Activated CD4-positive, alpha-beta T cell treated with anti-CD3 and anti-CD28 coated beads for 24 hours (primary cell): ENCODE measurements at places on chromosomes 6 and 20.

GRCh38 chr6:136338486-136338885 lies 48.8 kb upstream of the BCLAF1 start:
- no peak for DNase-seq

DNA sequence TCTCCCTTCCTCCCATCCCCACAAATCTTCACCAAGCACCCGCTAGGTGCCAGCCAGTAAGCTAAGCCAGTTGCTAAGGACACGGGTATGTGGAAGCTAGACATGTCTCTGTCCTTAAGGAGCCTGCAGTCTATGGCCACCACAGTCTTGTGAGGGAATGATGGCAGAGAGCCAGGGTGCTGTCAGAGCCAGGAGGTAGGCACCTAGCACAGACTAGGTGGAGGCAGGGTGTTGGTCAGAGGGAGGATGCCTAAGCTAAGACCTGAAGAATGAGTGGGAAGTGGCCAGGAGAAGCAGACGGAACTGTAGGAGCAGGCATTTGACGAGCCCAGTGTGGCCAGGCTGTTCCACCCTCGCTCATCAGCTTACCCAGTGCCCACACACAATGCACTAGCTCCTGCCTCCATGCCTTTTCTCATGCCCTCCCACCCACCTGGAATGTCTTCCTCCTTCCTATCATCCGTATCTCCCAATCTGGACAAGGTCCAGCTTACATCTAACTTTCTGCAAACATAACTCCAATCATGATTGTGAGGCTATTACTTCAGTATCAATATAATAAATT lies 125.6 kb downstream of the FOXC1 start:
- DNase-seq, result no peak

DNA sequence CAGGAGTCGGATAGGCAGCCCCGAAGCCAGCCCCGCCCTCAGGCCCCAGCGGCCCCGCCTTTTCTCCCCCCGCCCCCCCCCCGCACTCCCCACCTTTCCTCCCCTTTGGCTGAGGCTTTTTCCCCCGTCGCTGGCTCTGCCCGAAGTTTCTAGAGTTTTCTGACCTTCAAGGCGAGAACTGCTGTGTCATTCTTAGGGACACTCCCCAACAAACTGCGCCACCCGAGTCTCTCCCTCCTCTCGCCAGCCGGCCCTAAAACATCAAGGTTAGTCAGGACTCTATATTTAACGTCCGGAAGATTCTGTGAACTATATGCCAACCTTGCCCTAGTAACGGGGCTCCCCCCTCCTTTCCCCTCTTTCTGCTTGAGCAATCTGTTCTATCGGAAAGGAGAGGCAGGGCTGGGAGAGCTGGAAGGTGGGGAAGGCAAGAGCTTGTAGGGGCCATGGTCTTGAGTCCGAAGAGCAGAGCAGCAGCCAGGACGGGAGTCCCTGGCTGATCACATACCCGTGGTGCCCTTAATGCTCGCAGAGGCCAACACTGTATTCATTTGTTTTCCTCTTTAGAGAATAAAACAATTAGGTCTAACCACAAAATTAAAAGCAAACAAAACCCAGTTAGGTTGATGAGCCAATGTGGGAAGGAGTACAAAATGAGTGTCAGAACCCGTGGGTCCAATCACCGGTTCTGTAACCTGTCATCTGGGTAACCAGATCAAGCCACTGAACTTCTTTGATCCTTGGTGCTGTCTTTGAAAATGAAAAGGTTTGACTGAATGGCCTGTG lies 5.3 kb upstream of the HSPA1B start:
- DNase-seq, result no peak

DNA sequence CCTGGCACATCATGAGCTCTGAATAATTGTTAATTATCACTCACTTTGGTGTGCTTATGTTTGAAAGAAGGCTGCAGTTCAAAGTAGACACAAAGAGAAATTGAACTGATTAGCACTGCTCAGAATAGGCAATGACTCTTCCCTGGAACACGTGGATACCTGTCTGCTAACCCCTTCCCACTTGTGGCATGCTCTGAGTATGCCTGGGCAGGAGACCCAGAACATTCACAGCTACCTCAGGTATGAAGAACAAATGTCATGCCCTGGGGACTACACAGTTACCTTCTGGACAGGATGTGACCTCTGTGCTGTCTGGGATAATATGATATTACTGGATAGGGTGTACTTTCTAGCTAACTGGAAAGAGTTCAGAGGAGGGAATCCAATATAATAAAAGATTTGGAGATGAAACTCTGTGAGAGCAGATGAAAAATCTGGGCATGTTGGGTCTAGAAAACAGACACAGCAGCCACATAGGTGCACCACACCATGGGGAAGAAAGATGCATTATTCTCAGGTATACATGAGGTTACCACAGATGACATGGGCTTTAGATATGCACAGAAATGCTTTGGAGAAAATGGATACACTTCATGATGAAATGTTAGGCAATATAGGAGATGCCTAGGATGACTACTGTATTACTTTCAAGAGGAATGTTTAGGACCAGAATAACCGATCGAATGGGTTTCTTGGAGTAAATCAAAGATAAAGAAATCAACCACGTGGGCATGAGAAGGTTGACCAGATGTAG lies 324.2 kb upstream of the PREP start:
- DNase-seq, result no peak

GRCh38 chr20:5870568-5870981 lies 79.8 kb downstream of the TRMT6 start:
- DNase-seq, result no peak

- DNase-seq, result no peak
Measured at GRCh38 chr6:33634946-33635345, 13.8 kb downstream of the ITPR3 start.

DNA sequence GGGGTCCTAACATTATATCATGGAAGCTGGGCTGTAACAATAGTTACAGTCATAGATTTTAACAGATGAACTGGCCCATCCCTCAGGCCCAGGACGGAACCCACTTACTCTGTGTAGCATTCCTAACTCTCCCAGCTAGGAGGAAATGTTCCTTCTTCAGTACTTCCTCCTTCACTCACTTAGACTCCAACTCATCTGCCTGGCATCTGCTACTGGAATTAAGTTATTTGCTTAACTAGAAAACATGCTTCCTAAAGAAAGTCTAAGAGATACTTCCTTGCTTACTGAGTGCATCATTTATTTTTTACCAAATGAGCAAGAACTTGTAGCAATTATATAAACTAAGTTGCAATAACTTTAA lies 20.5 kb downstream of the GCLC start:
- no peak for DNase-seq

DNA sequence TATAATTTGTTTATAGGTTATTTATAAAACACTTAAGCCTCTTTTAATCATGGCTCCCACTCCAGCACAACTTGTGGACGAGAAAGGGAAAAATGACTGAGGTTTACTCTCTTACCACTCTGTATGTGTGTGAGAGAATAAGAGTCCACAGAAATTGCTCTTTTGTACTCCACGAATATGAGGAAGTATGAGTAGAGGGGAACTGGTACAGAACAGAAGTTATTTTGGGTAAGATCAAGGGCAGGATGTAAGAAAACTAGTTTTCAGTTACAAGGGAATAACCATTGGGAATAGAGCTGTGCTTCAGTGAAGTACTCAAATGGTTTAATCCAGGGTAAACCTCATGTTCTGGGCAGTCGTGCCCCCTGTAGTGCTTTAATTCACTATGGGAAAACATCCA lies 72.6 kb downstream of the REV3L start:
- no peak for DNase-seq

DNA sequence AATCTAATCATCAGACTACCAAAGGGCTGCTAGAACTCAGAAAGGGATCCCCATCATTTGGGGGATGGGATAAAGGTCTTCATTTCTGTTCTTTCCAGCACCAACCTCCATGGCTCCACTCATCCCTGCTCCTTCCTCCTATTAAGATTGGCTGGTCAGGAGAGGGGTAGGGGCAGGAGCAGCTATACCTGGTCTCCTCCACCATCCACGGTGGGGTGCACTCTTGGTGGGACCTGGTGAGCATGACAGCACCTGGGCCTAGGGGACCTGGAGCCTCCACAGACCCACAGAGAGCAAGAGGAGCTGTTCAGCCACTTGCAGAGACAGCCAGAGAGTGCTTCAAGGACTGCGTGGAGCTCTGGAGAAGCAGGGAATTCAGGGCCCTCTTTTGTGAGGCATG lies 6.1 kb upstream of the ULBP2 start:
- no peak for DNase-seq

GRCh38 chr20:1291191-1291741 lies 25.2 kb downstream of the SNPH start:
- no peak for DNase-seq

DNA sequence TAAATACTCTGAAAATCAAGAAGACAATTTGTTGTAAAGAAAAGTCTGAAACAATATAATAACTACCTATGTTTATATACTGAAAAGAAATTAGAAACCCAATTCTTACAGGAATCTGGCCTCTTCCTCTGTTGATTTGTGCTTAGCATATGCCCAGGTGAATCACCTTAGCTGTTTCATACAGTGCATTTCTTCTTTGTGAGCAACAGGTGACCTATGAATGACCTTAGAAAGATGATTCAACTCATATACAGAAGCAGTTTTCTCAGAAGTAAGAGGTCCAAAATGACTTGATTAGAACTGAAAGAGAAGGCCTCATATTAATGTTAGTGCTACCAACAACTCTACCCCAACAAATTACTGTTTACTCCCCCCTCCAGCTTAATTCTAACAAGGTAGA lies 419.5 kb upstream of the ID4 start:
- no peak for DNase-seq

- DNase-seq, result peak; percentile 38
Measured at GRCh38 chr6:137641474-137642077, 147.4 kb upstream of the OLIG3 start.

GRCh38 chr6:11198663-11199603 lies 33.5 kb downstream of the NEDD9 start:
- peak; percentile 4 for DNase-seq

GRCh38 chr20:40339661-40340449 lies 349.2 kb downstream of the MAFB start:
- DNase-seq, result no peak

DNA sequence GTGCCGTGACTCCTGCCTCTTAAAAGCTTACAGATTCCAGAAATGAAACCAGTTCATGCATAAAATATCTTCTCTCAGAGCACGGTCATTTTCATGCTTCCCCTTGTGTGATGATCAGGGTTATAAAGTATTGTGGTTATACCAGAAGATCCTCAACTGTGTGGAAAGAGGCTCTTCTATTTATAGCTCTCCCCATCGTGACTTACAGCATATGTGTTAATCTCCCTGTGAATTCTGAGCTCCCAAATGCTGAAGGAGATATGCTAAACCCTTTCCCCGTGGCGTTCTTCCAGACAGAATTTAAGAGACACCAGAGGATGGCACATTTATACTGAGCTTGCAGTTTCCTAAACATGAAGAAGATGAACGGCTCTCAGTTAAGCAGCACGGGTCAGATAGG lies 158.8 kb downstream of the CDH26 start:
- DNase-seq, result no peak

- DNase-seq, result no peak
Measured at GRCh38 chr6:116008470-116009243, 52.0 kb downstream of the FRK start.

- DNase-seq, result no peak
Measured at GRCh38 chr20:2967841-2968240, 75.6 kb upstream of the GNRH2 start.

DNA sequence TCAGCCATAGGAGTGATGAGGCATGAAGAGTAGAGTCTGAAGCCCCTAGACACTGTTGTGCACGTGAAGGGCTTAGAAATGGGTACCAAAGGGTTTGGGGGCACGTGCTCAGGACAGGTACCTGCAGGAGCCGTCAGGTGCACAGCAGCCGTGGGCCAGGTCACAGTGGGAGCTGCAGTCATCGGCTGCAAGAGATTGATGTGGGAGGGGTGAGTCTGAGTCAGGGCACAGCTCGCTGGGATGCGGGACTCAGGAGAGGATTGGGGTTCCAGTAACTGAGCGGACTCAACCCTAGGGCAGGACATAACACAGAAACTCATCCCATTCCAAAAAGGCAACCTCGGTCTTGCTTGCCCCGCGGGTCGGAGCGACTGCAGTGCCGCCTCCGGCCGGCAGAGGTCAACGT lies 1.1 kb downstream of the DLK2 start:
- DNase-seq, result peak; percentile 70

GRCh38 chr6:49121970-49122369 lies 341.1 kb downstream of the MMUT start:
- DNase-seq, result no peak

GRCh38 chr6:110359556-110359955 lies 1.4 kb upstream of the METTL24 start:
- no peak for DNase-seq
